B cell (primary cell): ENCODE measurements at places on chromosomes 4 and X. TPM values are rescaled to one million over a fixed set of nuclear protein-coding genes. Genes with fewer than 3 reads are reported as not detected.
A peak's percentile ranks its signal among the peaks of the same experiment; 100 is the strongest.

The RAB40A gene
- total RNA-seq: 0.36 and 0.67 TPM in 2 replicates

The SMPX gene
- not detected in 2 replicates for total RNA-seq

- no peak overlapping the region for H3K27ac ChIP-seq
- H3K36me3 ChIP-seq: no peaks in the 10 kb centered on the region
- peak; percentile 3 for DNase-seq
- H3K4me1 ChIP-seq: no peaks in the 10 kb centered on the region
- no peaks in the 10 kb centered on the region for H3K27me3 ChIP-seq
Observed at GRCh38 chrX:106613277-106613676, 1.5 kb downstream of the RADX start.

- no peaks in the 10 kb centered on the region for H3K36me3 ChIP-seq
- no peaks in the 10 kb centered on the region for H3K27me3 ChIP-seq
- no peak overlapping the region for H3K4me3 ChIP-seq
- no peak for DNase-seq
Observed at GRCh38 chrX:39017077-39017476, 215.8 kb downstream of the MID1IP1 start.

- DNase-seq: no peak
- H3K4me1 ChIP-seq: no peaks in the 10 kb centered on the region
- no peak overlapping the region for H3K4me3 ChIP-seq
Observed at GRCh38 chr4:160399826-160400225, 1296.9 kb downstream of the RAPGEF2 start.

- H3K27ac ChIP-seq: no peak overlapping the region
- no peaks in the 10 kb centered on the region for H3K4me1 ChIP-seq
- H3K36me3 ChIP-seq: no peaks in the 10 kb centered on the region
- H3K27me3 ChIP-seq: no peaks in the 10 kb centered on the region
- no peak for DNase-seq
- H3K4me3 ChIP-seq: no peak overlapping the region
Observed at GRCh38 chr4:27931584-27931983, 1070.9 kb downstream of the STIM2 start.

- H3K4me3 ChIP-seq: peak overlapping the region; percentile 44
- H3K4me1 ChIP-seq: peaks cover 24% of the 10 kb centered on the region
- H3K27me3 ChIP-seq: no peaks in the 10 kb centered on the region
- peak overlapping the region; percentile 57 for H3K27ac ChIP-seq
Observed at GRCh38 chr4:40316333-40316781, 18.8 kb upstream of the CHRNA9 start.

DNA sequence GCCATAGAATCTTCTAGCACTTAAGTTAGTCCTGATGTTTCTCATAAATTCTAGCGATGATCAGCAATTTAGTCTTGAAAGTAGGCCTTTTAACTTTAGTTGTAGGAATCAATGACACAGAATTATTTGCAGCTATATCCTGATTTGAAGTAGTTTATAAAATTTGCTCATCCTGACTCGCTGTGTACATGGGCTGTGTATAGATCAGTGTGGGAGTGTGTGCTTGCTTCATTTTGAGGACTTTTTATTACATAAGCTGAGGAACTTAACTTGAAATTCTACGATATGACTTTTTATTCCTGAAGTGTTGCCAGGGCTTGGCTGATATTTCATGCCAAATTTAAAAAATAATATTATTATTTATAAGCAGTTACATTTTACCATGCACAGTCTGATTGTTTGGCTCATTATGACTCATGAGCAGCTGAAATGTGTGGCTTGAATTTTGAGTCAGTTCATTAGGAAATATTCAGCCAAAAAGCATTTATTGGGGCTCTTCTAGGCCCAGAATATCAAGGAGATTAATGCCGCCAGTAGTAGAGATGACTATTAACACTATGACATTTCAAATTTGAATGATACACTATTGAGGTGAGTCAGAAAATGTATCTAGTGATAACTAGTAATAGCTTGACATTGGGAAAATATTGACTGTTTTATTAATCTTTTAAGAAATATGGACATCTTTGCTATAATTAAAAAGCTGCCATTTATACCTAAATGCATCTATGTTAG lies 128.9 kb upstream of the LIMCH1 start:
- H3K27me3 ChIP-seq: no peaks in the 10 kb centered on the region
- no peak overlapping the region for H3K27ac ChIP-seq
- no peaks in the 10 kb centered on the region for H3K4me1 ChIP-seq
- no peak for DNase-seq
- H3K4me3 ChIP-seq: no peak overlapping the region
